ENCODE measurements at places on chromosomes 1 and 21.

DNA sequence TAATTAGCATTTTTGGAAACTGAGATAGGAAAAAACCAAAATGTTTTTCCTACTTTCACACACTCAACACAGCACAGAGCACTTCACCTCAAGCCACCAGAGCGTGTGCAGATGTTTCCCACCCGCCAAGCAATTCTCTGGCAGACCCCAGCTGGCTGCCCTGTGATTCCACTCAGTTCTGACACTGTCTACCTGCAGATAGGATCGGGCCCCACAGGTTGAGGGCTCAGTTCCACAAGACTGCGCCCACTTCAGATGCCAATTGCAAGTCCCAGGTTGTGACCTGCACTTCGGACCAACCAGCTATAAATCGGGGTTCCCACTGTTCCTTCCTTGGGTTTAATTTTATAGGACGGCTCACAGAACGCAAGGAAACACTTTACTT is 9.9 kb downstream of the KIAA1614 start:
- no peak for DNase-seq

- no peak for DNase-seq
Observed at GRCh38 chr1:56908619-56909221, 54.1 kb downstream of the C8A start.

DNA sequence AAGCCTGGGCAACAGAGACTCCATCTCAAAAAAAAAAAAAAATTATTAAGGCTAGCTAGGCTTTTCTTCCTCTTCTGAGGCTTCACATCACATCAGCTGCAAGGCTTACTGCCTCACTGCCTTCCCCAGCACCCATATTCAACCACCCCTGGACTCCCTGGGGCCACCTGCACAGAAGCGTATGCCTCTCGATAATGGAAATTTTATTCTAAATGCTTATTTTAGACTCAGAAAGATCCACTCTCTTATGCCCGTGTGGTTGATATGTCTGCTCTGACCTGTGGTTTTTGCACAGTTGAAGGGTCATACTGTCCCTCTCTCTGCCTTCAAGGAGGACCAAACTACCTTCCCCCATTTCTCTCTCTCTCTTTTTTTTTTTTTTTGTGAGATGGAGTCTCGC is 1.5 kb upstream of the FCRLA start:
- no peak for DNase-seq

GRCh38 chr1:67579623-67580394 is 105.2 kb upstream of the GADD45A start:
- DNase-seq = no peak

DNA sequence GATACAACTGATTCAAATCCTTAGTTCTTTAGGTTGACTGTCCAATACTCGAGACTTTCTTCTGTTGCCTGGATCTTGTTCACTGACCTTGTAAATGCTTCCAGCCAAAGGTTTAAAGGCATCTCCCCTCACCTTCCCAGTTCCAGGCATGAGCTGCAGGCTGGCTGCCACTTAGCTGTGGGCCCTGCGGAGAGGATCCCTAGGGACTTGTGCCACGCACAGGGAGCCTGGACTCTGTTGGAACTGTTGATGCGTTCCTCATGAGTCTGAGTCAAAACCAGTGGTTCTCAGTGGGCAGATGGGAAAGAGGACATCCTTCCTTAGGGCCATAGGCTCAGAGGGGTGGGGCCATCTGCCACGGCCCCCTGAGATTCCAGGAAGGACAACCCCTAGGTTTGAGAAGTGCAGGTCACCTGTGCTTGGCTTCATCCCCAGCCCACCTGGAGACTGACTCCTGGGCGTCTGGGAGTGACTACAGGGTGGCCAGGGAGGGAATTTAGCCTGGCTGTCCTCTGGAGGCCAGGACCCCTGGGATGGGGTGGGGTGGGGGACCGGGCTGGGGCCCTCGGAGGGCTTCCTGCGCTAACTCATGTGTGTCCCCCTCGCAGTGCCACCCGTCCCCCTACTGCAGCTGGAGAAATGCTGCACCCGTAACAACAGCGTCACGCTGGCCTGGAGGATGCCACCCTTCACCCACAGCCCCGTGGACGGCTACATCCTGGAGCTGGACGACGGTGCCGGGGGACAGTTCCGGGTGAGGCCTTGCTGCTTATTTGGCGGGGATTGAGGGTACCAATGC is 37.6 kb upstream of the GNPAT start:
- no peak for DNase-seq

DNA sequence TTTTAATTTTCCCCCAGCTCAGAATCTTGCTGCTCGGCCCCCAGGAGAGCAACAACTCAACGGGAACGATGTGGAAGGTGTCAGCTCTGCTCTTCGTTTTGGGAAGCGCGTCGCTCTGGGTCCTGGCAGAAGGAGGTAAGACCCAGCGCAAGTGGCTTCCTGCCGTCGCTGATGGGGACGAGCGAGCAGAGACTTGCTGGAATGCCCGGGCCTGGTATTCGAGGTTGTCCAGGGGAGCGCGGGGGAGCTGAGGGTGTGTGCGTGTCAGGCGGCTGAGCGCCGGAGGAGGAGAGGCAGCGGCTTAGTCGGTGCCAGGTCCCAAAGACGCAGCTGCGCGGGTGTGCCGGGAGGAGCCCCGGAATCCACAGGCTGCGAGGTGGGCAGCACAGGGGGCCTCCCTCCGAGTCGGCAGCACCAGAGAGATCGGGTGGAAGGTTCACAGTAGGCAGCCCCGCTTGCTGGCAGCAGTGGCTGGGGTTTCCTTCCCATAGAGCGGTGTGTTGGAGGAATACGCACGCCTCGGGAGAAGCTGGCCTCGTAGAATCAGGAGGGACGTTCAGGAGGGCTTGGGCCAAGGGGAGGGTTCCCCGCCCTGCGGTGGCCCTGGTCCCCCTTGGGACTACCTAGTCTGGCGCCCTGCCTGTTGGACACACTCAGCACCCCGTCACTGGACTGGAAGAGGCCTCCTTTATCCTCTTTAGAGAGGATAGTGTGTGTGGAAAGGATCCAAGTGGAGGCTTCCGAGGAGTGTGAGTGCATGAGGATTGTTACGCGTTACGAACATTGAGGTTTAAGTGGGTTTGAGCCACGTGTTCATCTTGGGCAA is 547 bp downstream of the PDPN start:
- no peak for DNase-seq

GRCh38 chr1:206933333-206933945 is 11.7 kb upstream of the FCMR start:
- peak; percentile 61 for DNase-seq

GRCh38 chr1:167294528-167294927 is 73.8 kb downstream of the POU2F1 start:
- DNase-seq = no peak

- no peak for DNase-seq
Observed at GRCh38 chr1:111600886-111601386, 18.7 kb upstream of the RAP1A start.

DNA sequence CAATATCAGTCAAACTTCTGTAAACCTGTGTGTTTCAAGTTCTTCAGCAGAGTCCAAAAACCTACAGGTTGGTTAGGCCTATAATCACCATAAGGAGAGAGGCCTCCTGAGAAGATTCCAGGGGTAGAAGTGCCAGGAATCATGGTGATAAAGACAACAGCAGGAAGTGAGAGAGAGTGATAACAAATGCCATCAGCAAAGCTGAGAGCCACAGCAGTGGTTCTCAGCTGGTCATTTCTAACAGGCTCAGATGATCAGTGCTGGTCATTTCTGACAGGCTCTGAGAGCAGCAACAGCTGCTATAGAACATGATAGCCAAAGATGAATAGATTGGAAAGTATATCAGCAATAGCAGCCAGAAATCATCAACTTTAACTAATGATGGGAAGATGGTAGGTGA is 101.3 kb downstream of the TYW3 start:
- no peak for DNase-seq

- no peak for DNase-seq
Observed at GRCh38 chr1:10456661-10457060, 6.8 kb downstream of the CORT start.

GRCh38 chr1:118688891-118689290 is 299.3 kb downstream of the TBX15 start:
- DNase-seq = no peak

DNA sequence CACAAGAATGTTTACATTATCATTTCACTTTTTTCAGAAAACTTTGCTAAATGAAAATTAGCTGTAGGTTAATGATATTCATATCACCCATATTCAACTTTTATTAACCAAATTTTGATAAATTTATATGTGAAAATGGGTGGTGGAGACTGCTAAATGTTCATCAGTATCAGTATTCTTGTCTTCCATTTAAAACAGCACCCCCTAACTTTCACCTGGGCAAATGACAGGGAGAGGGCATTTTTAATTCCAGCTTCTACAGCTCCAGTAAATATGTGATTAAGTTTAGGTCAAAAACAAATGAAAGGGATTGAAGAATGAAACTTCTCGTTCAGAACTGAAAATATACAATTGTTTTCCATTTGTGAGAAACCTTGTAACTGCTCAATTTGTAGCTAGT is 722.2 kb downstream of the KCNT2 start:
- no peak for DNase-seq

- DNase-seq = no peak
Observed at GRCh38 chr1:169201084-169201619, 94.7 kb downstream of the ATP1B1 start.

DNA sequence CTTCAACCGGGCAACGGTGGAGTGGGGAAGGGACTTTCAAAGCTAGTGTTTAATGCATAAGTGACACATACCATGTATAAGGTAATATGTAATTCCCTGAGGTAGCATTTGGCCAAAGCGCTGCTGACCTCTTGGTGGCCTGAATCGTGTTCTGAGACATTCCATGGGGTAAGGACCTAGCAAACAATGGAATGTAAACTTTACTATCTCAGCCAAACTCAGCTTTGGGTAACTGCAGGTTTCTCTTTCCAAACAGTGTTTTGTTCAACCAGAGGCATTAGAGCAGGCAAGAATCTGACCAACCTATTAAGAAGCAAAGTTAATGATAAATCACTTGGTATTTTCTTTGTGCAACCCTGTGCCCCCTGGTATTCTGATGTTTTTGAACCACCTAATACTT is 22.0 kb downstream of the TGFB2 start:
- DNase-seq = no peak

DNA sequence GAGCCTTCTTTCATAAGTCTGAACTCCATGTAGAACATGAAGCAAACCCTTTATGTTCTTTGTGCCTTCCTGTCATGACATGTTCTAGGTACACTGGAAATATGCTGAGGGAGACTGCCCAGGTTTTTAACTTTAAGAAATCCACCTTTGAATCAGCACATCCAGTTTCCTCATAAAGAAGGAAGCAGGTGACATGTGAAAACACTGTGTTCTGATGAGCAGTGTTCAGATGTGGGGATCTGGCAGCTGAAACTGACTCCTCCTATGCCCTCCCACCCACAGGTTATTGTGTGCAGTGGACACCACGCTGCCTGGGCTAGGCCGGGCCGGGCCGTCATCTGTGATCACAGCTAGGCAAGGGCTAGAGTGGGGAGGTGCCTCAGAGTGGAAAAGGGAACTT is 51.1 kb downstream of the CNN3 start:
- DNase-seq = no peak

- no peak for DNase-seq
Observed at GRCh38 chr21:32426592-32427051, 14.1 kb downstream of the EVA1C start.

GRCh38 chr1:98342566-98342965 is 319.0 kb upstream of the SNX7 start:
- no peak for DNase-seq

DNA sequence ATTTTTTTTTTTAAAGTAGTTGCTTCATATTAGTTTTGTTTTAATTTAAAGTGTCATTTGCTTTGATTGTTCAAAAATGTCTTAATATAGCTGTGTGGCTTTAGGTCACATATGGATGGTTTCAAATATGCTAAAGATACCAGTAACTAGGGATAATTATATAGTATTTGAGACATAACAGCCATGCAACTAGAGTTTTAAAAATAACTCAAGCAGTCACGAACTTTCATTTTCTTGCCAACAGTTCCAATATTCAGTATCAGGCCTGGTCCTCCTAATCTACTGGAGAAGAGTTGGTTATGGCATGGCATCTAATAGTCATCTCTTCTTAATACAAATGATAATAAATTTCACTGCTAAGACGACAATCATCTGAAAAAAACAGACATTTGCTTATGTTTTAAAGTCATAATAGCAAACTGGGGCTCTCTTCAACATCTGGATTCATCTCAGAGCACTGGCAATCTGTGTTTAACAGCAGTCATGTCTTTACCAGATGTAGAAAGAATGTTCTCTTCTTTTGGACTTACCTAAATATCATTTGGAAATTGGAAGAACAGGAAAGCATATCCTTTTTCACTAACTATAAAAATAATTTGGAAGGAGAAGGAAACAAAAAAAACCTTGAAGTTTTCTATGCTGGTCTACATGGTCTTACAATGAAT is 24.1 kb upstream of the A3GALT2 start:
- DNase-seq = no peak

DNA sequence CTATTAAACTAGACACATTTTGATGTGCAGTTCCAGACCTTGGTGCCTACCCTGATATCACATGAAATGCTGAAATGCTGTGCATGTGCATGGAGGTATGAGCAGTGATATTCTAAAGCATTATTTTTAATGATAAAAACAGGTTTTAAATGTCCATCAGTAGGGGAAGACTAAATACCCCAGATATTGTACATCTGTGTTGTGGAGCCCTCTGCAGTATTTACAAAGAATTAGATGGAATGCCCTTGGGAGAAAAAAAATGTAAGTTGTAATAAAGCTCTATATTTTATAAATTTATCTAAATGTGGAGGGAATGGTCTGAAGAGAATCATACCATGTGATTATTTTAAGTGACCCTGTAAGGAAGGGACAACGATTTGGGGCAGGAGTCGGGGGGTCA is 39.1 kb upstream of the IGSF5 start:
- DNase-seq = no peak

- DNase-seq = no peak
Observed at GRCh38 chr1:98126740-98127139, 205.9 kb upstream of the DPYD start.

- DNase-seq = no peak
Observed at GRCh38 chr1:158008630-158009029, 15.2 kb downstream of the KIRREL1 start.

DNA sequence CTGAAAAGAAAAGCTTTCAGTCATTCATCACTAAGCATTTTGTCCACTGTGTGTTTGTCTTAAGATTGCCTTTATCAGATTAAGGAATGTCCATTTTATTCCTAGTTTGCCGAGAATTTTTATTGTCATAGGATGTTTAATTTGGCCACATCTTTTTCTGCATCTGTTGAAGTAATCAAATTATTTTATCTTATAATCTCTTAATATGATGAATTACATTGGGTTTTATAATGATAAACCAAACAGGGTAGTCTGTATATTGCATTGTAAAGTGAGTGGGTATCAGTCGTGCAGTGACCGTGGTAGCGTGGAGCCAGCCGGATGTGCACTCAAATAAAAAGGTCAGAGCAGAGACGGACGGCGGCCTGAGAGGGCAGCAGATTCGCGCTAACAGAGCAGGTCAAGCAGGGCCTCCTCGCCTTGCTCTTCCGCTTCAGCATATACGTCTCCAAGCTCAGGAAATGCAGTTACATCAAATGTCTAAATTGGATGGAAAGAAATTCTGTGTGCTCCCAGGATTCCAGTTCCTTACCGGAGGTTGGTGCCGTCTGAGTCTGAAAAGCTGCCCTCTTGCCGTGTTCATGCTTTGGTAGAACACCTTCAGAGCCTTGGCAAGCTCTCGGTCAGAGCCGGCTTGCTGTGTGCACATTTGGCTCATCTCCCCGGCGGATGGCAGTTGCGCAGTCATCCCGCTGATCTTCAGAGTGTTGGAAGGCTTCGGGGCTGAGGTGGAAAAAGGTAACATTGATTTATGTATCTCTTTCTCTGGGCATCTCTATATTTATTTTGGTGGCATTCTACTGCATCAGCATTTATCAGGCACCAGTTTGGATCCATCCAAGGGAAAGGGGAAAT is 51.5 kb downstream of the SCCPDH start:
- no peak for DNase-seq

GRCh38 chr1:21234779-21235178 is 55.5 kb downstream of the ECE1 start:
- DNase-seq = no peak
